ENCODE measurements at places on chromosomes 16 and 17.

GRCh38 chr16:69267633-69268032 lies 43.5 kb upstream of the VPS4A start:
- DNase-seq = no peak

DNA sequence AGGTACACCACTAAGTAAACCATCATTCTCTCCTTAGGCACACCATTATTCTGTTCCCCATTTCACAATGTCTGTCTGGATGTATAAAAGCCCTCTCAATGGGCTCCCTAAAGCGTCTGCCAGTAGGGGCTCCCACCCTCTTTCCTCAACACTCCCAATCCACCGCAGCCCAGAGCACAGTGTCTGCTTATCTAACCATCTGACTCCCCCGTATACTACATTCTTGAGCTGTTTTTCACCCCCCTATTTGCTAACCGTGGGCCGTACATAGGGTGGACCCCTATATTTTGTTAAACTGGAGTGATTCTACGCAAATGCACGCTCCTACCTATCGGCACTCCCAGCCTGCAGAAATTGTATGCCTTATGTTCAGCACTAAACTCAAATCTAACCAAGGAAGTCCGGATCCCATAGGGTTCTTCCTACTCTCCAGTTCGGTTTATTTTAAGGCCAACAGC lies 685 bp upstream of the PSMD3 start:
- DNase-seq = no peak

DNA sequence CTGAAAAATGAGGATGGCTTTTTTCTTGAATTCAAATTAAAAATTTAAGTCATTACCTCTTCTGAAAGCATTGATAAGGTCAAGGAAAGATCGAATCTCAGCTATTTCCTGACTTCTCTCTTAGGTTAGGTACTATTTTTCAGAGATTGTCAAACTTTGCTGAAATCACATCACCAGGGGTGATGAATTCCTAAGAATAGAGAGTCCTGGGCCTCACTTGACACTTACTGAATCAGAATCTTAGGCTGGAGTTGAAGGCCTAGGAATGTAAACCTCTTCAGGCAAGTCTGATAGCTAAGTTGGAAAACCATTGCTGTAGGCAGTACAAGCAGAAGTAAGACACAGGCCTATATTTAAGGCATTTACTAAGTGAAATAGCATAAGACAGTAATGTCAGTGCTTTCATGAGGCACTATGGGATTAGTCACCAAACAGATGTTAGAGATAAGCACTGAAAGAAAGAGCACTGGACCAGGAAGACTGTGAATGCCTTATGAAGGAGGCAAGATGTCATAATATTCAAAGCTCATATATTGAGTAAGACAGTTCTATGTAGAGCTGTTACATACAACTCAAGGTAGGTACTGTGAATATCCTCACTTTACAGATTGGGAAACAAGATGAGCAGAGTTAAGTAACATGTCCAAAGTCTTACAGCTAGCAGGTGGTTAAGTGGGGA lies 21.5 kb downstream of the DCAF7 start:
- DNase-seq = no peak

DNA sequence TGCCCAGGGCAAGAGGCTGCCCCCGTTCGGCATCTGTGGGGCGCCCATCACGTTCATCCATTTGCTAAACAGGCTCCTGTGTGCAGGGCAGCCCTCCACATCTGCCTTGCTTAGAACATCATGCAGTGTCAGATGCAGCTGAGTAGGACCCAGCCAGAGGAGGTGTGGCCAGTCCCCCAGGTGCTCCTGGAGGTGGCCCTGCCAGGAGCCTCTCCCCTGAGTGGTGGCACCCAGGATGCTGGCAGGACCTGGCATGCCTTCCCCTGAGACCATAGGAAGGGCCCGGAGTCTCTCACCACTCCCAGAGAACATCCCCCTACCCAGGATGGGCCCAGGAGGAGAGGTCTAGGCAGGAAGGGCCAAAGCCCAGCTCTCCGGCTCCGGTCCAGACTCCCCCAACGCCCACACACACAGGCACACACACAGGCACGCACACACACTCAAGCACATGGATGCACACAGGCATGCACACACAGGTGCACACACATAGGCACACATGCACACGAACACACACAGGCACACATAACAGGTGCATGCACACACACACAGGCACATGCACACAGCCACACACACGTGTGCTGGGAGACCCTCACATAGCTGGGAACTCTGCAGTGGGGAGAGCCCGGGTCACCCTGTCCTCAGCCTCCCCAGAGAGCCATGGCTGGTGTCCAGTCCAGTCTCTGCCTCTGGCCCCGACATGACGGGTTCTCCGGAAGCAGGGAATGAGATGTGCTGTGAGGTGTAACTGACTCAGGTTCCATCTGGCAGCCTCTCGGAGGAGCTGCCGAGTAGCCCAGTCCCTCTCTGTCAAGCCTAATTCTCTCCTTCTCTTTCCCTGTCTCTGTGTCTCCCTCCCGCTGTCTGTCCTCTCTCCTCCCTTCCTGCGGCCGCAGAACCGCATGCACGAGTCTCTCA lies 74.6 kb downstream of the AMFR start:
- DNase-seq = no peak

DNA sequence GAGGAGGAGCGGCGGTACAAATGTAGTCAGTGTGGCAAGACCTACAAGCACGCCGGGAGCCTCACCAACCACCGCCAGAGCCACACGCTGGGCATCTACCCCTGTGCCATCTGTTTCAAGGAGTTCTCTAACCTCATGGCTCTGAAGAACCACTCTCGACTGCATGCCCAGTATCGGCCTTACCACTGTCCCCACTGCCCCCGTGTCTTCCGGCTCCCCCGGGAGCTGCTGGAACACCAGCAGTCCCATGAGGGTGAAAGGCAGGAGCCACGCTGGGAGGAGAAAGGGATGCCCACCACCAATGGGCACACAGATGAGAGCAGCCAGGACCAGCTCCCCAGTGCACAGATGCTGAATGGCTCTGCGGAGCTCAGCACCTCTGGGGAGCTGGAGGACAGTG lies 2.8 kb downstream of the ZNF646 start:
- no peak for DNase-seq

DNA sequence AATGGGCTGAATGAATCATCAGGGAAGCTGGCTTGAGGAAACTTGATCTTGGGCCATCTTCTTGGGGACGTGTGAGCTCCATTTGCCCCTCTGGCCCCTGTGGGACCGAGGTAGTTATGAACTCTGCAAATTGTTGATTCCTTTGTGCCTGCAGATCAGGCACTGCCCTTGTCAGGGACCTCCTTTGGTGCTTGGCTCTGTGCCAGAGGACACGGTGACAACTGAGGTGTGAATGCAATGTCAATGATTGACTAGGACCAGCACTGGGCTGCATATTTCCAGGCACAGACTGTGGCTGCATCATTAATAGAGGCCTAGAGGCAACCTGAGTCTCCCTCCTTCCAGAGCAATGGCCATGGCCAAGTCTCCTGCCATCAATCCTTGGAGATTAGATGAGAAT lies 23.8 kb downstream of the PDILT start:
- no peak for DNase-seq

DNA sequence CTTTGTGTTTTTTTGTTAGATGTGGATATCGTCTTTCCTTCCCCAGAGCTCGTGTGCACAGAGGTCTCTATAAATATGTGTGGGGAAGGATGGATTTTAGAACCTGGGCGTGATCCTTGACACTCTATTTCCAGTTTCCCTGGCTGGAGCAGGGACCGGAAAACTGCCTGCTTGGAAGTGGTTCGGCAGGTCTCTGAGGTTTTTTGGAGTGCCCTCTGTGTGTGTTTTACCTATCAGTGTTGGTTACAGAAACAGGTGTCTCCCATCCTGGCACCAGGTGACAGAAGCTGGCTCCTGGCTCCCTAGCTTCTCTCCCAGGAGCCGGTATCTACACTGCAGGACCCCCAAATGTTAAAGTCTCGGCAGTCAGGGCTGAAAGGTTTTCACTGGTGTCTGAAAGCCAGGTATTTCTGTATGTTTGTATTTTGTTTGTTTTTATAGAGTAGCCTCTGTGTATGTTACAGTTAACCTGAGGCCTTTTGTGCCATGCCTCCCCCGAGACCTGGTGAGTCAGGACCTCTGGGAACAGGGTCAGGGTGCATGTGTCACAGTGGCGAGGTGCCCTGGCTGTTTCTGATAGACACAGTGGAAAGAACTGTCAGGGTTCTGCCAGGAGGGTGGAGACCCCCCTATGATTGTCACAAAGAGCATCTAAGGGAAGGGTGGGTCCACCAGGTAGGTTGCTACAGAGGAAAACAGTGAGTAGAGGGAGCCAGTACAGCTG lies 31.3 kb downstream of the ZC3H18 start:
- no peak for DNase-seq

- DNase-seq = no peak
Observed at GRCh38 chr16:22052980-22053379, 39.4 kb upstream of the VWA3A start.

Measured in NCI-H1417 (cell line).